ENCODE measurements at places on chromosomes 2 and 18.
A peak's percentile ranks its signal among the peaks of the same experiment; 100 is the strongest.

DNA sequence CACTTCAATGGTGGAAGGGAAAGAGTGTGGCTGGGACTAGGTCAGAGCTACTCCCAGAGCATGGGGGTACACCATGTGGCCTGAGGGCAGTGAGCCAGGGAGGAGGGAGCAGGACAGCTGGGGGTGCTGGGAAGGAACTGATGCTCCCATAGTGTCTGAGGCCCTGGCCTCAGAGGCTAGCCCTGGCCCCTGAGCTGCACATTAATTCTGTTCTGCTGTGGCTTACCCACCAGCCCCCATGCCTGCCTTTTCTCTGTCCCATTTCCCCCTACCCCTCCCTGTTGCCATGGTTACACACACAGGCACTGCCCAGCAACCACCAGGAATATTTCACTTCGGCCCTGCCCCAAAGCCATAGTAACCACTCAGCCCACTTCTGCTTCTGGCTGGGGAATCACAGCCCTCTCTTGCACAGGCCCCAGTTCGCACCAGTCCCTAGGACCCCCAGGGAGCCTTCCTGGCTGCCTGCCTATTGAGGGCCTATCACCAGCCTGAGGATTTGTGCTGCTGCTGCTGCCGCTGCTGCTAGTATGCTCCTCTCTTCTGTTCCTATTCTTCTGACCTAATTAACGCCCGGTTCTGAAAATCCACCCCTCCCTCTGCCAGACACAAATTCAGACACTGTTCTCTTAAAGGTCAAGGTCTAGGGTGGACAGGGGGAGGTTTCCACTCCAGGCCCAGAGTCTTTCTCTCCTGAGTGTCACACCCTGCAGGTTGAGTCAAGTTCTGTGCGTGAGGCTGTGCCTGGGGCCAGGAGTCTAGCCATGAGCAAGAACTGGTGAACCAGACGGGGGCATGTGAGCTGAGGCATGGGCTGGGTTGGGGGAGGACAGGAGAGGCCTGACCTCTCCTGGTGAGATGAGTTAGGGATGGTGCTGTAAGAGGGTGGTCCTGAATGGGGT, 87.1 kb upstream of the MCFD2 start:
- peak; percentile 70 for DNase-seq

- DNase-seq: peak; percentile 27
Measured at GRCh38 chr2:61426267-61426897, 44.5 kb downstream of the USP34 start.

- no peak for DNase-seq
Measured at GRCh38 chr18:70705831-70706416, 417.1 kb downstream of the SOCS6 start.

DNA sequence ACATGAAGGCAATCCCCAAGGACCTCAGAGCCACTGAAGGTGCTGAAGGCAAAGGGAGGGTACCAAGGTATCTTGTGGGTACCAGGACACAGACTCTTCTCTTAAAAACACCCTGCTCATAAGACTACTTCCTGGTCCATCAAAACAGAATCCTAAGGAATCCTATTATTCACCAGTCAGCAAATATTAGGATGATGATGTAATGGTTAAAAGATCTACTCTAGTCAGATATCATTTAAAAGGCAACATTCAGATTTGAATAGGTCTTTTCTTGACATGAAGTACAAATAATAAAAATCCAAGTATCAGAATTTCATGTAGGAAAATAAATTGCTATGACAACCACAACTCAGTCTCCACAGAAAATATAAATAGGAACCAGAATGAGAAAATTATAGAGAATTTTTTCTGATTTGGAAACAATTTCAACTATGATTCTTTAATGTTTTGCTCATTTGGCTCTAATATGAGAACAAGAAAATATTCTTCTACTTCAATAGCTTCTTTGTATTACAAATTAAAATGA, 77.8 kb upstream of the ZNF397 start:
- DNase-seq: no peak

DNA sequence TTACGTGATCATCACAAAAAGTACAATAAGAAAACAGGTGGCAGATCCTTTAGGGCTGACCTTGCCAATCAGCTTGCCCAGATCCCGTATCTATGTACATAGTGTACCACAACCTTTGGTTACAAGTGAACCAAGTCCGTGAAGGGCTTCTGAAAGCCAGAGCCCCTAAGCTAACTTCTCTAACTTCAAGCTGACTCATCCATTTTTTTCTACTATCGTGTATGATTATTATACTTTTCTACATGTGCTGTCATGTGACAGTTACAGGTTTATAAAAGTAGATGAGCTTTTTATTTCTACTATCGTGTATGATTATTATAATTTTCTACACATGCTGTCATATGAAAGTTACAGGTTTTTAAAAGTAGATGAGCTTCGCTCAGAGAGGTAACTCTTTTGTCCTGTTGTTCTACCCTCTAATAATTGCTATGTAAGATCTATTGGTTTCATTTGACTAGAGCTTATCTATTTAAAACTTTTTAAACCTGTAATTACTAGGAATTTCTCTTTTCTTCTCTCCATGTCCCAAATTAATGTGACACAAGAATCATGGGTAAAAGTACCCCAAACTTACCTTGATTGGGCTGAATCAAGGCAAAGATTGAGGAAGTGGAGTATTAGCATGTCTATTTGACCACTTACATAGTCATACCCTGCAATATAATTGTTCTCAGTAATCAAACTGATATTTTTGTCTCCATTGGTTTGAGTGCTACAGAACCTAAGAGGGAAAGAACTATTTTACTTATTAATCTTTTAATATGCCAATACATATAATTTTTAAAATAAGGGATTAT, 29.4 kb upstream of the DNAH7 start:
- DNase-seq: no peak

- peak; percentile 37 for DNase-seq
Measured at GRCh38 chr2:203682688-203683130, 23.7 kb upstream of the CD28 start.

DNA sequence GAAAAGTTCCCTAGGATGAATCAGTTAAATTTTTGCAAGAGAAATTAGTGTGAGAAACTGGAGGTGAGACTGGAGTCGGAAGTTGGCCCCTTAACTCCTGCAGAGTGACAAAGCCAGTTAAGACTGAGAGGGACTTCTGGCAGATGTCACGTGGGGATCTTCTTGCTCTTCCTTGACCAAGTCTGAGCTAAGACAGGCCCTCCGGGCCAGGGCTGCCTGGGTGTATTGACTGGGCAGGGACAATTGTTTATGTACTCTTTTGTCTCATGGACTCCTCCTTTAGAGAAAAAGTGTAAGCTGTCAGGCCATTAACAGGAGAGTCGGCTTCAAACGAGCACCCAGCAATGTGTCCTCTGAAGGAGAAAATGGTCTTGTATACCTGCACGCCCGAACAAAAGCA, 48.6 kb upstream of the RALBP1 start:
- no peak for DNase-seq

- no peak for DNase-seq
Measured at GRCh38 chr18:41966943-41967342, 11.9 kb downstream of the PIK3C3 start.

- DNase-seq: no peak
Measured at GRCh38 chr2:42651057-42651456, 82.6 kb downstream of the MTA3 start.

DNA sequence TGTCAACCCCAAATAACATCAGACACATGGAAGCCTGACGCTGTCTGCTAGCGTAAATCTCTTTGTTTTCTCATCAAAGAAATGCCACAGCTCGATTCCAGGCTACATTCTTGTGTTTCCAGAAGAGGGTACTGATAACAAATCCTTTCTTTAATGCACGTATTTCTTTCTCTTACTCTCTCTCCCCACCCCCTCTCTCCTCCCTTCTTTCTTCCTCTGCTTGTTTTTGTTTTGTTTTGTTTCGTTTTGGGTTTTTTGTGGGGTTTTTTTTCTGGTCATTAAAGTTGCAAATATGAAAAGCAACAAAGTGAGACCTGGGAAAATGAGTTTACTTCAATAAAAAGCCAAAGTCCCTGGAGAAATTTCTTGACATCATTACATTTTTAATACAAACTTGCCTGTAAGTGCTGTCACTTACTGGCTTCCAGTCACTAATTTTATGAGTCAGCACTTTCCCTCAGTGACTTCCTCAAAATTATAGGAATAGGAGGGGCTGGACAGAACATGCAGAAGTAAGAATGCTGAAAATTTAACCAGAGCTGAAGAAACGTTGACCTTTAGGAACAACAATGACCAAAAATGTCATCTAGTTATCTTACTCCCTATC, 106.7 kb upstream of the NABP1 start:
- DNase-seq: peak; percentile 71

DNA sequence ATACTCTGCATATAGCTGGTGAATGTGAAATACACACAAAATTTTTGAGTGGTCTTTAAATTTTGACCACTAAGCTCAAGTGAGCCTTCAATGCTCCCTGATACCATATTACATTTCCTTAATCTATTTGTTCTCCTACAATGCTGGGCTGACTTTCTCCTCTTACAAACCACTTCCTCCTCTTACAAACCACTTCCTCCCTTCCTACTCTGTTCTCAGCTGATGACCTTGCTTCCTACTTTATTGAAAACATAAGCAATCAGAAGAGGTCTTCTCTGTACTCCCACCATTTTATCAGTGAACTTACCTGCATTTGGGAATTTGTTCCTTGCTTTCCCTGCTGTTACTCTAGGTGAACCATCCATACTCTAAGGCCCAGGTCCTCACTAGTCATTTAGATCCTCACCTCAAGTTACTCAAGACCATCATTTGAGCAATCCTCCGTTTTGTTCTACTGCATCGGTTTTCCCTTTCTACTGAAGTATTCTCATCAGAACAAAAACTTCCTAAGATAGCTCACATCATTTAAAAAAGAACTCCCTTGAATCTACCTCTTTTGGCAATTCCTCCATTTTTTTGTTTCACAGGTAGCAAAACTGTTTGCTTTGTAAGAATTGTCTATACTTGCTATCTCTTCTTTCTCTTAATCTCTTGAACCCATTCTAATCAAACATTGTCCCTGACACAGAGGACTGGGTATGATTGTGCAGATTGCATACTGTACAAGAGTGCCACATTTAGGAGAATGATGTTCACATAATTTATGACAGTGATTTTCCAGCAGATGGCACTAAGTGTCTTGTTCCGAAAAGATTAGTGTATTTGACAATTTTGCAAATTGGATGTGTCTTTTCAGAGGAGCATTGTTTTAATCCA, 96.5 kb downstream of the EPB41L5 start:
- DNase-seq: peak; percentile 56

DNA sequence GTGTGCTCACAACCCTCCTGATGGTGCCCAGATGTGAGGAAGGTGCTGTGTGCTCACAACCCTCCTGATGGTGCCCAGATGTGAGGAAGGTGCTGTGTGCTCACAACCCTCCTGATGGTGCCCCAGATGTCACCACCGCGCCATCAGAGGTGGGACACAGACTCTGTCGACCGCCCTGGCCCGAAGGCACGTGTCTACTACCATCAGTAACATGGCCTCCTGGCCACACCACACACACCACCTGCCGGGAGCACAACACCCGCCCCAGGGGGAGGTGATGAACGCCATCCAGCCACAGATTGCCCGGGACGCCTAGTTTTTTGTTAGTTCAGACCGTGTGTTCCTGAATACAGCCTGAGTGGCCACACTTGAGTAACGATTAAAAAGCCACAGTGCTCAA, 24.5 kb downstream of the HDAC4 start:
- no peak for DNase-seq

- peak; percentile 71 for DNase-seq
Measured at GRCh38 chr18:59008302-59008974, 131.2 kb upstream of the SEC11C start.

DNA sequence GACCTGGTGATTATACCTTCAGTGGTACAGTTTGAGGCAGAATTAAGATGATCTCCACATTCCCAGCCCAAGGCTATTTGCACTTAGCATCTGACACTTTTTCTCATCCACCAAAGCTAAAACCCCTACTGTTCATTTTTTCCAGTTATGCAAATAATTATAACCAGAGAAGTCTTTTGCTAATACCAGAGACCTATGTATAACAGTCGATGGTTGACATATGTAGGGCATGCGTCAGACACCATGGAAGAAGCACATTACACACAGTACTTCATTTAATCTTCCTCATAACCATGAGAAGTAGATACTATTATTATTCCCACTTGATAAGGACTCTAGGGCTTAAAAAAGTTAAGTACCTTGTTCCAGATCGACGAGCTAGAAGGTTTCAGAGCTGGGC, 36.5 kb downstream of the AP1S3 start:
- DNase-seq: peak; percentile 63

GRCh38 chr2:129318581-129319421, 660.7 kb upstream of the RAB6C start:
- no peak for DNase-seq

DNA sequence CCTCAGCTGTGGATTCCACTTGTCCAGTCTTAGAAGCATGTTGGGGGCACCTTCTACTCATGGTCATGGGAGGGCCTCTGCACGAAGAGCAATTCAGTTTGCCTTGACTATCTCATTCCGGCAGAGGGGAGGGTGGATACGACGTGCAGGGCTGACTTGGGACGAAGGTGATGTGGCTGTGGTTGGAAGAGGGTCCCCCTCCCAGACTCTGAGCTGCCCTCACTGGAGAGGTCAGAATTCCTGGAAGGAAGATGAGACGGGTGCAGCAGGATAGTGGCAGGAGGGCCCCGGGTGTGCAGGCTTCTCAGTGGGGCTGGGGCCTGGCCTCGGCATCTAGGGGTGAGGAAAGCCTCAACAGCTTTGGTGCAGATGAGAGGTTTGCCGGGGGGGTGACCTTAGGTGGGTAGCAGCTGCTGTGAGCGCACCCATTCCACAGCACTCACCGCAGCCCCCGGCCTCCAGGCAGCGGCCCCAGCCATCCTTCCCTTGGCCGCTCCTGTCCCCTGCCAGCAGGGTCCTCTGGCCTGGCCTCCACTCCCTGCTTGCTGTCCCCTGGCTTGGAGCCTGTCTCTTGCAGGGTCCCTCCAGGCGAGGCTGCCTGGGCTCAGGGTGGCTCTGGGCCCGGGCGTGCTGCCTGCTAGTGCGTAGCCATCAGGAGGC, 3.2 kb downstream of the RNPEPL1 start:
- no peak for DNase-seq

- no peak for DNase-seq
Measured at GRCh38 chr2:128520791-128521190, 202.1 kb upstream of the HS6ST1 start.

GRCh38 chr2:149629026-149629425, 41.5 kb upstream of the MMADHC start:
- DNase-seq: no peak

- no peak for DNase-seq
Measured at GRCh38 chr2:122096761-122097160, 341.3 kb downstream of the TSN start.

Measured in fibroblast of skin of scalp (primary cell).